ENCODE measurements at places on chromosomes 13 and 19.
A peak's percentile ranks its signal among the peaks of the same experiment; 100 is the strongest.

- DNase-seq, result no peak
Measured at GRCh38 chr13:95647321-95647720, 2.8 kb upstream of the DZIP1 start.

GRCh38 chr19:58001895-58002369, 688 bp downstream of the ZNF606 start:
- DNase-seq, result peak; percentile 8

- no peak for DNase-seq
Measured at GRCh38 chr13:39859898-39860297, 204.4 kb downstream of the COG6 start.

- no peak for DNase-seq
Measured at GRCh38 chr13:99043831-99044231, 66.0 kb upstream of the DOCK9 start.

DNA sequence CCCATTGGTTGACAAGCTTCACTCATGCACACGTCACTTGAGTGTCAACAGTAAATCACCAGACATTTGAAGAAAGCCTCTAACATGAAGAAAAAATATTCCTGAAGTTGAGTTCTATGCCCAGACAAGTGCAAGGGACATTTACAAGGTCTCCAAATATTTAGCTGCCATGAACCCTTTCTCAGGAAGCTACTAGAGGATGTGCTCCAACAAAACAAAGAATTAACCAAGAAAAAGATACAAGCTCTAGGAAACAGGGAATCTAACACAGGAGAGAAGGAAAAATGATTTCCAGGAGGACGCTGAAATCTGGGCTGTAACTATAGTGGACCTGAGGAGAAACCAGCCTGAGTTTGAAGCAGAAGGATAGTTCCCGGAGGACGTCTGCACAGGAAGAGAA, 45.7 kb upstream of the KATNAL1 start:
- no peak for DNase-seq

DNA sequence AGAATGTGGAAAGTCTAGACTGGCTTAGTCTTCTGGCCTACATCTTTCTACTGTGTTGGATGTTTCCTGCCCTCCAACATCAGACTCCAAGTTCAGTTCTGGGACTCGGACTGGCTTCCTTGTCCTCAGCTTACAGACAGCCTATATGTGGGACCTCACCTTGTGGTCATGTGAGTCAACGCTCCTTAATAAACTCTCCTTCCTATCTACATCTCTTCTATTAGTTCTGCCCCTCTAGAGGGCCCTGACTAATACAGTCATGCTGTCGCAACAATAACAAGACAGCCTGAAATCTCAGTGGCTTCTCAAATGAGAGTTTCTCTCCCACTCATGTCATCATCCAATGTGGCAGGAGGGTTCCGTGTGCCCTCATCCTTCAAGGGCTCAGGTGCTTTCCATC, 347.8 kb downstream of the MZT1 start:
- no peak for DNase-seq

DNA sequence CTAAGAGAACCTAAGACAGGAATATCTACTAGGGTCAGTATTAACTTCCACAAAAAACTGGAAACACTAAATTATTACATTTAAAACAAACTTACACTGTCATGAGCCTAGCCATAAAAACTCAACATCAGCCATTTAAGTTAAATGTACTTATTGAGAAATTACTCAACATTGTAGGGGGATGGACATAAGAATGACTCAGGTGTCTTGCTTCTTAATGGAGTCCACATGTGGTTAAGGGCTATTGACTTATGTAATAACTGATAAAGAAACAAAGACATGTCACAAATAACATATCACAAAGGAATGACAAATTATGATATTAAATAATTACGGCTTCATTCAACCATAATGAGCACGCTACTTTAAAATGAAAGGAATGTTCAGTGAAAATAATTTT, 36.2 kb downstream of the CLDN10 start:
- no peak for DNase-seq

GRCh38 chr13:83121896-83122295, 760.4 kb downstream of the SLITRK1 start:
- no peak for DNase-seq

GRCh38 chr19:54430306-54431254, 15.3 kb downstream of the TTYH1 start:
- no peak for DNase-seq

DNA sequence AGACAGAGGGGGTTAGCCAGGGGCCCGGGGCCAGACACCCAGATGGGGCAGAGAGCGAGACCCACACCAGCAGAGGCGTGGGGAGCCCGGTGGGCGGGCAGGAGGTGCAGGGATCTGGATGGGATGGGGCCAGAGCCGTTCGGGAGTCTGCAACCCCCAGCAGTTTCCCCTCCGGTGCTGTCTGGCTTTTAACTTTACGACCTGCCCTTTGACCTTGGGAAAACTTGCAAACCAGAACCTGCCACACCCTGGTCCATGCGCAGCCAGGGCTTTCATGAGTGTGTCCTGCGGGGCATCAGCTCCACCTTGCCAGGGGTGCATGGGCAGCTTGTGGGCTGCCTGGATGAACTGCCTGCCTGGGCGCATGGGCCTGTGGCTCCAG, 9.8 kb downstream of the JOSD2 start:
- DNase-seq, result no peak

DNA sequence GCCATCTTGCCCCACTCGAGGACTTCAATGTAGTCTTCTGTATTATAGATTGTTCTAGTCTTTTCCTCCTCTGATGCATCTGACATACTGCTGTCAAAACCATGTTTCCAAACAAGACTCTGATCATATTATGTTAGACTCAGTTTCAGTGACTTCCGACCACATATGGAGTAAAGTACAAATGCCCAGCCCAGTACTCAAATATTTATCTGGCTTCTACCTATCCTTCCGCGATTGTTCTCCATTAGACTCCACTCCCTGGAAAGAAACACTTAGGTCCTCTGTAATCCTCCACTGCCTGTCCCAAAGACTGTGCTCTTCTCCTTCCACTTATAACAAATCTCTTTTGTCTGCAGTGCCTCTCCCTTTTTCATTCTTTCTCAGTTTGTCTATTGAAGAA, 439.5 kb downstream of the EFNB2 start:
- no peak for DNase-seq

DNA sequence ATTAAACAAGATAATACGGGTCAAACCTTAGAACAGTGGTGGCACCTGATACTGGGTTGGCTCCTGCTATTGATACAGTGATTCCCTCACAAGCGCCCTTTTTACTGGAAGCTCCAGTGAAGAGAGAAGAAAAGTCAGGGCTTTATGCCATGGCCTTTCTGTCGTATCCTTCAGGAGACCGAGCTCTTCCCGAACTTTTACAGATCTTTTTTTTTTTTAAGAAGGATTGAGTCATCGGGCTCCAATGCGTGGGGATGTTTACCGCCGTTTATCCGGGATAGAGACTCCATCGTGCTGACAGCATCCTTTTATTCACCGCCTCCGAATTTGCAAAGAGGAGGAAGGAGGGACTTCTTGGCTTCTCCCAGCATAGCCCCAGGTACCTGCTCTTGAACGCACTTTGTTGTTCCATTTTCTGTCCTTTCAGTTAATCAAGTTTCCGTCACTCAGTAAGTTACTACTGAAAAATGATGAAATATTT, 574 bp downstream of the ZNF227 start:
- DNase-seq, result peak; percentile 38

DNA sequence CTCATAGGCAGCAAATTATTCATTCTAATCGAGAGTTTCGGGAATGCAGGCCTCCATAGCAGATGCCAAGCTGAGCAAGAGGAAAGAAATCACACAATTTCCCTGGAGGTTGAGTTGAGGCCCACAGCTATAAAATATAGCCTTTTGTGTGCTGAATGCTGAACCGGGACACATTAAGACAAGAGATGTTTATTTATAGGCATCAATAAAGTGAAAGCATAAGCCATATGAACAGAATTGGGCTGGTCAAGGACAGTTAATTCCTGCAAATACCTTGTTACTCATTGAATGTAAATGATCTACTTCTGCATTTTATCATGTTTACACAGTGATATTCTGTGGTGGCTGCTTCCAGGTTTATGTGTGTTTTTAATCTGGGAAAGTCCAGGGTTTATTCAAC, 461.7 kb downstream of the KLF12 start:
- DNase-seq, result no peak

DNA sequence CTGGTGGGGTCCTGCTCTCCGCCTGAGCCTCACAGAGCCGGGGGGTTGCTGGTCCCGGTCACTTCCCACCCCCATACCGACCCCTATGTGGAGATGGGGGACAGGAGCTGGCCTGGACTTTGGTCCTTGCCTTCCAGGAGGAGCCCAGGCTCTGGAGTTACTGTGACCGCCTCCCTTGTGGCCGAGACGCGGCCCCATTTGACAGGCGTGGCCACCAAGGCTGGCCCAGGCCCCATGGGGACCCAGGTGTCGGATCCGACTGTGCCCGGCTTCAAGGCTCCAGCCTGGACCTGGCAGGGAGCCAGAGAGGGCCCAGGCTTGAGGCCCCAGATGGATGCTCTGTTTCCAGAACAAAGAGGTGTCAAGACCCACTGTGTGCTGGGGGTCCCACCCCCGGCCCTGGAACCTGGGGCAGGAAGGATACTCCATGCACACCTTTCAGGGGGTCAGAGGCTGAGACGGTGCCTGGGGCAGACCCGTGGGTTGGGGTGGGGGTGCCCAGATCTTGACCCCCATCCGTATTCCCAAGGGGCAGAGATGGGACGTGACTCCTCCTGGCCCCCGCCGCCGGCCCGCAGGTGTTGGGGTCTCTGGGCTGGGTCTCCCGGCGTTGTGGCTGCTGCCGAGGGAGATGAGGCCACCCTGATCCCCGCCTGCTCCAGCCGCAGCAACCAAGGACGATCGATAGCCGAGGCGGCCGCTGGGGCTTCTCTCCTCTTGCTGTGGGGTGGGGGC, 47.8 kb upstream of the TCF3 start:
- DNase-seq, result no peak

DNA sequence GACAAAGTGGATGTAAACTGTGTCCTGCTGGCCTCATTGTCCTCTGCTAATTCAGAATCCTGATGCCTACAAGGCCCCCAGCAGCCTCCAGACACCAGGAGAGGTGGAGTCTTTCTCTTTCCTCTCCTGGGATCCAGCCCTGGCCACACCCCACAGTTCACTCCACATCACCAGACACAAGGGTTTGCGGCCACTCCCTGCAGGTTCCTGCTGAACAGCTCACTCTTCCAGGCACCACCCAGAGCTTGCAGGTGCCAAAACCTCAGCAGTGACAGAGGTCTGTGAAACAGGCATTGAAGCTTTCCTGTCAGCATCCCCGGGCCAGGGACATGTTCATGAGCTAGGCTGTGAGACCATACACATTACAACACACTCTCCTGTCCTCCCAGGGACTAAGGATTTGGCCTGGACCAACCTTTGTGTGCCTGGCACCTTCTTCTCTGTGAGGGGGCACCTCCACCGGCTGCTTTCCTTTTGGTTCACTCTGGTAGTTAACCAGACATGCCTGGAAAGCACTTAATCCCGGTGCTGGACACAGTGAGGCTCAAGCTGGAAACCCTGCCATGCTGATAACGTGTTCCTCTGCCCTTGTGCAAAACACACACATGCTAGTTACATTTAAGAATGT, 11.1 kb upstream of the ATP12A start:
- DNase-seq, result no peak

- no peak for DNase-seq
Measured at GRCh38 chr13:31824705-31825517, 85.6 kb downstream of the RXFP2 start.

DNA sequence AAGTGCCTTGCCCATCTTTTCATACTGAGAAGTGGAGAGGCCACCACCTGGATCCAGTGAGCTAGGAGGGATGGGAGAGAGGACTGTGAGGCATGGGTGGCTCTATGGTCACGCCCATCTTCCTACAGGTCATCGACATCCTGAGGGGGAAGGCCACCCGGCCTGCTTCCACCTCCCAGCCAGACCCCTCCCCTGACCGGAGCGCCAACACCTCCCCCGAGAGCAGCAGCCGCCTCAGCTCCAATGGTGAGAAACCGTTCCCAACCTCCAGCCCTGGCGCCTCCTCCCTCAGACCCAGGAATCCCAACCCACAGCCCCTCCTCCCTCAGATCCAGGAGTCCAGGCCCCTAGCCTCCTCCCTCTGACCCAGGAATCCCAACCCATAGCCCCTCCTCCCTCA, 10.1 kb downstream of the BCL3 start:
- no peak for DNase-seq

GRCh38 chr13:112182251-112182650, 115.3 kb downstream of the SOX1 start:
- no peak for DNase-seq

- no peak for DNase-seq
Measured at GRCh38 chr19:38742296-38742695, 2.0 kb downstream of the CAPN12 start.
